ENCODE measurements at places on chromosomes 5 and 9.

- DNase-seq: no peak
Measured at GRCh38 chr9:104758974-104759373, 5.0 kb upstream of the NIPSNAP3B start.

DNA sequence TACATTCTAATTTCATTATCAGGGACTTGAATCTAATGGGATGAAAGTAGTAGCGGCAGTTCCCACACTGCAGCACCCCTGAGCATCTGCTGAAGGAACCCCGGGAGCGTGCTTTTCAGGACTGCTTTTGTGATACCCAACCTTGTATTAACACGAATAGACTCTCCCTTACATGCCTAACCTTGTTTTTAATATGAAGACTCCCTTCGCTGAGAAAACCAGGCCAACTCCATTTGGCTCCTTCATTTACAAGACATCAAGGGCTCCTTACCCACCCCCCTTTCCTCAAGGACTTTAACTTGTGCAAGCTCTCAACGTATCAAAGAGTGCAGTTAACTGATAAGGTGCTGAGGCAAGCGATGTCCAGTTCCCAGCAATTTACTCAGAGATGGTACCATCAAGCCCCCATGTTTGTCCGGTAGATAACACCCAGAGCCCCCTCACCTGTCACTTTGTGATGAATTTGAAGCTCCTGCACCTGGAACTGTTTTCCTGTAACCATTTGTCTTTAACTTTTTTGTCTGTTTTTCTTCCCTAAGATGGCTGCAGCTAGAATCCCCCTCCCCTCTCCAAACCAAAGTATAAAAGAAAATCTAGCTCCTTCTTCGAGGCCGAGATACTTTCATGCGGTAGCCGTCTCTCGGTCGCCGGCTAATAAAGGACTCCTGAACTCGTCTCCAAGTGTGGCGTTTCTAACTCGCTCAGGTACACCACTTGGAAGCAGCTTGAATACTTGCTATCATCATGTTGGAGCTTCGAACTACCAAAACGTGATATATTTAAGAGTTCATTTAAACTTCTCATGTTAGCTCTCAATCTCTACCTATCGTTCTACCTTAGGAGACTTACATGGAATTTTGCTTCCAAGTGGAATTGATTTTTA lies 10.7 kb downstream of the HNRNPH1 start:
- DNase-seq: no peak

- DNase-seq: no peak
Measured at GRCh38 chr5:163565931-163566608, 60.7 kb downstream of the MAT2B start.

DNA sequence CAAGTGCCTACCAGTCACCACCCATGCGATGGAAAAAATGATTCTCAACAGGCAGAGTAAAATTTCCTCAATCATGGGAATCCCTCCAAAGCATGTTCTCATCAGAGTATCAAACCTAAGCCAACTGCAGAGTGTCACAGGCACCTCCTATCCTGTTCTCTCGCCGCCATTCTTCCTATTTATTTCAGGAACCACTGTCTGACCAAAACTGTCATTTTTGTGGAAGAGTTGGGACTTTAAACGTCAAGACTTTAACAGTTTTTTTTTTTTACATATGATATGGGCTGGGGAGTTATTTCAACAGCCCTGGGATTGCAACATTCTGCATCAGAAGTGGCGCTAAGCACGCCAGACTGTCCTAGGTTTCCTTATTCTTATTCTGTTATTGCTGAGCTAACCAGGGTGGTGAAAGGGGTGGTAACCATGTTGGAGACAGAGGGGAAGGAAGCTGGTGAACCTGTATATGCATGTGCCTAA lies 29.5 kb downstream of the PFDN1 start:
- DNase-seq: no peak

Data from hepatic stellate cell (primary cell).